ENCODE measurements at places on chromosomes 16 and 17. TPM values are rescaled to one million over a fixed set of nuclear protein-coding genes. Genes with fewer than 3 reads are reported as not detected.

The CYB561 gene
- 35.0 TPM for polyA plus RNA-seq

GRCh38 chr17:72204742-72205141 lies 83.9 kb downstream of the SOX9 start:
- H3K27ac ChIP-seq: no peak overlapping the region
- no peak overlapping the region for H3K4me3 ChIP-seq
- no peaks in the 10 kb centered on the region for H3K4me1 ChIP-seq
- no peaks in the 10 kb centered on the region for H3K36me3 ChIP-seq
- DNase-seq: no peak
- H3K27me3 ChIP-seq: peaks cover 11% of the 10 kb centered on the region

- DNase-seq: no peak
- H3K27me3 ChIP-seq: no peaks in the 10 kb centered on the region
- no peak overlapping the region for H3K4me3 ChIP-seq
- no peaks in the 10 kb centered on the region for H3K36me3 ChIP-seq
- H3K4me1 ChIP-seq: no peaks in the 10 kb centered on the region
Measured at GRCh38 chr17:41620583-41621434, 3.6 kb downstream of the KRT17 start.

DNA sequence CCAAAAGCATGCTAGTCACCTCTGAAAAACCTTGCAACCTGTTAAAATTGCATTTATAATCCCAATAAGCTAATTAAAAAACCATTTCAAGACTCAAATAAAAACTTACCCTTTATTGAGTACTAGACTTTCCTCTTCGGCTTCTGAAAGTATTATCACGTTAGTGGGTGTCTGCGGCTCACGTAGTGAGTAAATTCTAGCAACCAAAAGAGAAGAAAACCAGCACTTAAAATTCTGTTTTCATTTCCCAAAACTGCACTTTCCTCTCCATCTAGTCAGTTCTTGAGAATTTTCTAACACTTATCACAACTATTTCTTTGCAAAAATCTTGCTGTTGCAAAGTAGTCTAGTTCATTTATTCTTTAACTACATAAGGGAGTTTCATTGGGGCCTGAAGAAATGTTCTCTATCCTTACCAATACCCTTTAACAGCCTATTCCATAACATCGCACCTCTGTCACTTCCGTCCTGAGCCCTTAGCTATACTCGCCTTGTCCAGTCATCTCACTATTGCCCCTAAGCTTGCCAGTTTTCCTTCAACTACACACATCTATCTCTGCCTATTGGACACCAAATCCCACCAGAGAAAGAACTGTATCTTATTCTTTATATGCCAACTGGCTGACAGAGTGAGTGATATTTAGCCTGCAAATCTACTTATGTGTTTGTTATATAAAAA lies 8.7 kb downstream of the NUP88 start:
- no peak for DNase-seq
- H3K4me1 ChIP-seq: no peaks in the 10 kb centered on the region
- H3K27me3 ChIP-seq: no peaks in the 10 kb centered on the region
- H3K4me3 ChIP-seq: no peak overlapping the region

- no peak overlapping the region for H3K4me3 ChIP-seq
- H3K27me3 ChIP-seq: peaks cover 20% of the 10 kb centered on the region
Measured at GRCh38 chr17:15918661-15919259, 26.2 kb upstream of the ADORA2B start.

Data from large intestine (tissue), 12 donors.